ENCODE measurements at places on chromosomes 12 and 14.
A peak's percentile ranks its signal among the peaks of the same experiment; 100 is the strongest.

- DNase-seq, result no peak
These were observed 10.6 kb downstream of the NACA start for GRCh38 chr12:56714431-56714929.

- no peak for DNase-seq
These were observed 400.5 kb downstream of the ADAMTS20 start for GRCh38 chr12:43151441-43151981.

DNA sequence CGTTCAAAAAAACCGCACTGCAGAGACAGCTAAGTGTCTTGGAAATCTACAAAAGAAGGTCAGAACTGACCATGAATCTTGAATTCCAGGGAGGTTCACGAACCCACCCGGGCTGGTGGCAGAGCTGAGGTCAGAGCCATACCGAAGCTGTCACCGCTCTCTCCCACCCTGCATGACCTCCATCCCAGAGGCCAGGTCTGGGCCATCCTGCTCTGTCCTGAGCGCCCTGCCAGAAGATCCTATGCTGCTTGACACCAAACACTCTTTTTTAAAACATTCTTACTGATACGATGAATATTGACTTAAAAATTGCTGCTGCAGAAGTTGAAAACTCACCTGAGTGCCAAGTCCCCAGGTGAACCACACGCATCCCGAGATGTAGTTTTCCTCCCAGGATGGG is 329.1 kb upstream of the FKBP4 start:
- DNase-seq, result no peak

GRCh38 chr12:120093592-120094355 is 22.8 kb downstream of the RAB35 start:
- DNase-seq, result no peak

DNA sequence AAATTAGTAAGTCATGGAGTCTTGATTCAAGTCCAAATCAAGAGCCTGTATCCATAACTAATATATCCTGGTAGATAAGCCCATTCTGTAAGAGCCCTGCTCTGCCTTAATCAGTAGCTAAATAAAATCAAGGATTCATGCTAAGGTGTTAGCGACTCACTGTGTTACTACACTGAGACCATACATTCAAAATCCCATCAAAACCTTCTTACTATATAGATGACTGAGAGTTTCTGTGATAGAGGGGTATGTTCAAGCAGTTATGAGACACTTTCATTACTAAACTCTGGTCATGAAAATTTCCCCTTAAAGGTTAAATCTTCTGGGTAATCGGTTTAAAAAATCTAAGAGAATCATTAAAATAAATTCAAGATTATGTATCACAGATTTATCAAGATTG is 78.5 kb downstream of the MDGA2 start:
- DNase-seq, result no peak

DNA sequence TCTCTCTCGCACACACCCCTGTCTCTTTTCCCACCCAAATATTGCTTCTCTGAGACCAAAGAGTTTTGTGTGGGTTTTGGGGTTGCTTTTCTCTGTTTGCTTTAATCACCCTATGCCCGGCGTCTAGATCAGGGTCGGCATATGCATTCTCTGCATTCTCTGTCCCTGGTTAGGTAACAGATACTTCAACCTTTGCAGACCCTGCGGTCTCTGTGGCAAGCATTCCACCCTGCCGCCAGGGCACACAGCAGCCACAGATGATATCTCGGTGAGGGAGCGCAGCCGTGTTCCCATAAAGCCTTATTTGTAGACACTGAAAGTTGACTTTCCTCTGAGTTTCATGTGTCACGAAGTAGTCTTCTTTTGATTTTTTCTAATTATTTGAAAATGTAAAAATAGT is 110.4 kb upstream of the FZD10 start:
- no peak for DNase-seq

GRCh38 chr14:94390372-94391086 is 2.1 kb upstream of the SERPINA1 start:
- no peak for DNase-seq

- no peak for DNase-seq
These were observed 72.4 kb upstream of the CHST11 start for GRCh38 chr12:104384141-104384880.

- DNase-seq, result no peak
These were observed 5.9 kb downstream of the NXPH4 start for GRCh38 chr12:57222286-57223190.

DNA sequence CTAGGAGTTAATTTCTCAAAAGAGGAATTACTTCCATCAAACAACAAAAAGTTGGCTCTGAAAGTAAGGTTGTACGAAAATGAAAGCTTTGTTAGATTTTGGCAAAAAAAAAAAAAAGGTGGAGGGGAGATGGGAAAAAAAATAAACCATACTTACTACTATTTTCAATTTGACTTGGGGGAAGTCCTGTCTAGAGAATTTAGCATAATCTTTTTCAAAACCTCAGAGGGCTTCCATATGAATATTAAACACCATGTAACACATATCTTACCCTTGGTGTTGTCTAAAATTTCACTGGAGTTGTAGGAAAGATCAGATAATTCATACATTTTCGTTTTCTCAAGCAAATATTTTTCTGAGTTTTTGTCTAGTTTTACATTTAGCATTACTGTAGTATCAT is 17.5 kb downstream of the GRIP1 start:
- DNase-seq, result no peak

DNA sequence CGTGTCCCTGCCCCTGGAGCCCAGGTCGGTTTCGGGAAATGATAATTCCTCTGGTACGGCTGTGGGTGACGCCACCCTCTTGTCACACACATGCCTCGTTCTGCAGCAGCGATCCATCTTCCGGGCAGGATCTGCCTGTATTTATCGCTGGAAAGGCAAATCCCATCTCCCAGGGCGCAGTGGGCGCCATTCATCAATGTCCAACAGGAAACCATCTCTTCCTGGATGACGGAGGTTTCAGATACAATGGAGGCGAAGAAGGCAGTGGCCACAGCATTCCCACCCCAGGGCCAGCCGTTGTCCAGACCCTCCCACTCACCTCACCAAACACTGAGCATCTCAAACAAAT is 74.2 kb downstream of the NOC4L start:
- DNase-seq, result no peak

DNA sequence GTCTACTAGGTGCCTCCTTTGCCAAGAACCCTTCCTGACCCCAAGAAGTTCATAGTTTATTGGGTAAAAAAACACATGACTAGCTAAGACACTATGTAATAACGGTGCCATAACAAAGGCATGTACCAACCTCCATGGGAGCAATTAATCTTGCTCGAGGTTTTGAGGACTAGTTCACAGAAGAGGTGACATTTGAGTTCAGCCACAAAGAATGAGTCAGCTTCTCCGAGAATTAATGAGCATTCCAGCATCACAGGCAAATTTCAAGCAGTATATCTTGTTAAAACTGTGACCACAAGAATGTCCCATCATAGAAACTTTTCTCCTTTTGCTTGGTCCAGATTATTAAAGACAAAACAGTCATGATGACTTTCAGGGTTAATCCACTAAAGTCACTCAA is 113.0 kb upstream of the RAP1B start:
- no peak for DNase-seq

DNA sequence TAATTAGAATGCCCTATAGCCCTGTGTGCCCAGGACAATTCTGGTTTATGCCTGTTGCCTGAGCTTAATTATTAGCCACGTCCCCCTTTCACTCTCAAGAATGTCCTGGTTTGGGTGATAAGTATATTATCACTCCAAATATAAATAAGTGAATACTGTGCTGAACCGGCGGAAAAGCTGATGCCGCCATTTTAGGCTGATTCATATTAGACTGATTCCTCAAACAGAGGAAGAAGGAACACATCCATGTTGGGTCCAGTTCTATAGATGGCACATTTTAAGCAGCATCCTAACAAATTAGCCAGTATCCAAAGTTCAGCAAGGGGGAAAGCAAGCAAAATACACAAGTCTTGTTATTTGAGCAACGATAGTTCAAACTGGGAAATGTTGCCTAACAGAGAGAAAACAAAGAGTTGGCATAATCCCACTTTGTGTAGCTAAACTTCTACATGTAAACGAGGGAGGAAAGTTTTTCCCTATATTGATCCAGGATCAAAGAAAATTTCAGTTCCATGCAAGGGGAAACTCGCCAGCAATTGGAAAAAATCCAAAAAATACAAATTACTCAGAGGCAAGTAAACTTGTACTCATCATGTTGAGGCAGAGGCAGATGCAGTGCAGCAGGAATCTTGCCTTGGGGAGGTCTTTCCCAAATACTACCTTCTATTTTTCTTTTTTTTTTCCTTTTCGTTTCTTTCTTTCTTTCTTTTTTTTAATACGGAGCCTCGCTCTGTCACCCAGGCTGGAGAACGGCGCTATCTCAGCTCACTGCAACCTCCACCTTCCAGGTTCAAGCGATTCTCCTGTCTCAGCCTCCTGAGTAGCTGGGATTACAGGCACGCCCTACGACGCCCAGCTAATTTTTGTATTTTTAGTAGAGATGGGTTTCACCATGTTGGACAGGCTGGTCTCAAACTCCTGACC is 96.2 kb downstream of the ITPR2 start:
- DNase-seq, result no peak

- DNase-seq, result no peak
These were observed 108.8 kb upstream of the RFLNA start for GRCh38 chr12:124185971-124186686.

DNA sequence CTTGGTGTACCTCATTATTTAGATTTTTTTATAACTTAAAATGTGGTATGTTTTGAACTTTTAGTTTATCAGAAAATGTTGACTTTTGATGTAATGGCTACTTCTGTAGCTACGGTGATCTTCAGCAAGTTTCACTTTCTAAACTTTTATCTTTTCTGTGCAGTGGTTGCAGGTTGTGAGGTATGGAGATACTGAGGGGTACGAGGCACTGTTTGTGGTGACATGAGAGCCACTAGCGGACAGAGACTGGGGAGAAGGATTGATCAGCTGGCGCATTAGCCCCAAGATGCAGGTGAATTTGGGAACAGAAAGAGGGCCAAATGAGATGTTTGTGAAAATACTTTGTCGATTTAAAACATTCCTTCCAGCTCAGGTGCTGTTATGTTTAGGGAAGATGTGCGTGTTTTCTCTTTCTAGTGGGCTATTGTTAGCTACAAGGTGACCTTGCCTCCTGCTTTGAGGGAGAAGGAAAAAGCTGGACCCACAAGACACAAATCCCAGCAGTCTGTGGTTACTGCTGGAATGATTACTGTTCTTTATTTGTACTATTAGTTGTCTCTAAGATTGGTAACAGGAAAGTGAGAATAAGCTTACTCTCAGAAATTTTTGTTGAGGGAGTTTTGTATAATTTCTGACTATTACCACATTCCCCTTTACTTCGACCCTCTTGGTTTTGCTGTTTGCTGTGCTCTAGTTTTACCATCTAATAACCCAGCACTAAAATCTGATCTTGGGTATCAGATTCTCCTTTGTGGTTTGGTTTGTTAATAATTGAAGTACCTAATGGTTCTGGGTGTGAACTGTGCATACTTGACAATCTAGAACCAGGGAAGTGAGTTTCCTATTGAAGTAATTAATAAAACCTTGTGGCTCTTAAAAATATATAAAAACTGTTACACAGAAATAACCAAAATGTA is 61.7 kb downstream of the FBXO34 start:
- peak; percentile 39 for DNase-seq

GRCh38 chr12:11638315-11638916 is 11.1 kb upstream of the ETV6 start:
- DNase-seq, result no peak

DNA sequence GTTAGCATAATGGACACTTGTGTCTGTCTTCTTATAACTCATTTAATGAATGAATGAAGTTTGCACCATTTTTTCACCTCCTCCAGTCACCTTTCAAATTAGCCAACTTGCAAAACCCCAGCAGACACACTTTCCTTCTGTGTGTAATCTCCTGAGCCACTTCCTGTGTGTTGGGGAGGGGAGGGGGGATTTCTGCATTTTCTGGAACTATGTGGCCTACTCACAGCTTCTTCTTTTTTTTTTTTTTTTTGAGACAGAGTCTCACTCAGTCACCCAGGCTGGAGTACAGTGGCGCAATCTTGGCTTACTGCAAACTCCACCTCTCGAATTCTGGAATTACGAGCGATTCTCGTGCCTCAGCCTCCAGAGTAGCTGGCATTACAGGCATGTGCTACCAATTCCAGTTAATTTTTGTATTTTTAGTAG is 4.1 kb upstream of the SERPINA1 start:
- peak; percentile 21 for DNase-seq

DNA sequence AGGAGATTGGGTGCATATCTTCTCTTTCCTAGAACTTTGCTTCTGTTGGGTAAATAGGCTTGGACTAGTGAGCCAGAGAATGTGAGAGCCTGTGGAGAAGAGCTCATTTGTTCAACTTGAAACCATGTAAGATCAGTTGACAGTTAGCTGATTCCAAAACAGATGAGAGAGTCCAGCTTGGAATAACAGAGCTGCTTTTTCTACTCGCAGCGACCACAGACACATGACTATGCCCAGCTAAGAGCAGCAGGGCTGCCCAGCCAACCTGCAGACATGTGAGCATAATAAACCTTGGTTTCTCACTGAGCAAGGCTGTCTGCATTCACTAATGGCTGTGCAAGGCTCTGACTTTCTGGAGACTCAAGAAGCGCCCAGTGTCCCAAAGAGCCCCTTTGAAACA is 209.2 kb downstream of the C12orf75 start:
- DNase-seq, result no peak

- no peak for DNase-seq
These were observed 29.8 kb upstream of the SELPLG start for GRCh38 chr12:108663324-108664015.

DNA sequence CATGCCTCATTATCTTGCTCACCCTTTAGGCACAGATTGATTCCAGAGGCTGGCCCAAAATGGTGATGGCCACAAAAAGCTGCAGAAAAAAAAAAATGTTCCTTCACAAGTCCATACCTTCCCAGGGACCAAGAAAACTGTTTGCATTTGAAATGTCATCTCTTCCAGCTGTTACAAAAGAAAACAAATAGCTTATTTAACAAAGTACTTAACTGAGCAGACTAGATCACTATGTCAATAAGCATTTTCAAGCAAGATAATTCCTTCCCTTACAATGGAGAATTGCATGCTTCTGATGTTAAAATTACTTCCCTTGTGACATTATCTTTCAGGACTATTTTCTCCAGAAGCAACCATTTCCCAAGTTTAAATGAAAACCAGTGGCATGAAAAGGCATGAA is 377.9 kb upstream of the KITLG start:
- DNase-seq, result no peak

GRCh38 chr14:96072746-96073145 is 33.6 kb downstream of the C14orf132 start:
- no peak for DNase-seq

GRCh38 chr12:117501076-117501869 is 139.8 kb upstream of the NOS1 start:
- no peak for DNase-seq
